ENCODE measurements at places on chromosomes 16 and 17. TPM values are rescaled to one million over a fixed set of nuclear protein-coding genes. Genes with fewer than 3 reads are reported as not detected.
A peak's percentile ranks its signal among the peaks of the same experiment; 100 is the strongest.

GRCh38 chr17:8746501-8747236 is 2.0 kb upstream of the CCDC42 start:
- H3K4me1 ChIP-seq = peaks cover 12% of the 10 kb centered on the region
- no peak overlapping the region for H3K27ac ChIP-seq
- DNase-seq = no peak
- H3K36me3 ChIP-seq = peaks cover 2% of the 10 kb centered on the region

DNA sequence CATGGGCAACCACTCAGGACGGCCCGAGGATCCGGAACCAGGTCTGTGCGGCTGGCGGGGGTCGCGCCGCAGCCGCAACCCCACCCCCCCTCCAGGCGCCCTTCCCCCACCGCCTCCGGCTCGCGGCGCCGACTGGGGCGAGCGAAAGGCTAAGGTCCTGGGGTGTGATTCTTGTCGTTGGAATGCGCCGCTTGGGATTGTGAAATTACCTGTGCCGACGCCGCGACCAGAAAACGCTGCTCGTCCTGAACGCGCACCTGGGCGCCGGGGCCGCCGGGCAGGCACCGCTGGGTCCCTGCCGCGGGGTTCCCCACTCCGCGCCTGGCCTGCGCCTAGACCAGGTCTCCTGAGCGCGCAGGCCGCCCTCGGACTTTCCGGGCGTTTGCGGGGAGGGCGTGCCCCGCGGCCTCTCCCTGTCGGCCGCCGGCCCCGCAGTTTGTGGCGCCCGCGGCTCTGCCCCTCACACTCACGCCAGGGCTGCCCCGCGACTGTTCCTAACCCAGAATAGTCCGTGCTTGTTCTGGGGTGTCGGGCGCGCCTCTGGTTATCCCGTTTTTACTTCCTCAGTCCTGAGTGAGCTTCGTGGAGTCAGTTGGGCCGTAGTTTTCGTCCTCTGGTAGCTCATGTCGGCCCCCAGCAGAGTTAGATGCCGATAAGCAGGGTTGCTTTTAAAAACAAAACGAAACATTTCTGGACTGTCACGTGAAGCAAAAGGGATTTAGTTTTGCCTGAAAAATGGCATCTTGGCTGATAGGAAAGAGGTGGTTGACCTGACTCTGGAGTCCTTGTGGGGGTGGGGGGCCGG is 147.2 kb downstream of the SPECC1 start:
- H3K4me1 ChIP-seq = peaks cover 37% of the 10 kb centered on the region
- no peaks in the 10 kb centered on the region for H3K27me3 ChIP-seq
- H3K36me3 ChIP-seq = peaks cover 2% of the 10 kb centered on the region
- DNase-seq = no peak
- peak overlapping the region; percentile 90 for H3K27ac ChIP-seq

GRCh38 chr17:39800540-39800939 is 62.8 kb downstream of the GRB7 start:
- no peaks in the 10 kb centered on the region for H3K36me3 ChIP-seq
- H3K27me3 ChIP-seq = peaks cover 55% of the 10 kb centered on the region
- no peak overlapping the region for H3K4me3 ChIP-seq
- no peak overlapping the region for H3K27ac ChIP-seq
- no peak for DNase-seq

GRCh38 chr17:61291451-61292285 is 108.0 kb upstream of the TBX2 start:
- DNase-seq = no peak
- H3K4me3 ChIP-seq = no peak overlapping the region
- H3K27ac ChIP-seq = no peak overlapping the region
- H3K36me3 ChIP-seq = no peaks in the 10 kb centered on the region
- H3K4me1 ChIP-seq = peaks cover 19% of the 10 kb centered on the region

DNA sequence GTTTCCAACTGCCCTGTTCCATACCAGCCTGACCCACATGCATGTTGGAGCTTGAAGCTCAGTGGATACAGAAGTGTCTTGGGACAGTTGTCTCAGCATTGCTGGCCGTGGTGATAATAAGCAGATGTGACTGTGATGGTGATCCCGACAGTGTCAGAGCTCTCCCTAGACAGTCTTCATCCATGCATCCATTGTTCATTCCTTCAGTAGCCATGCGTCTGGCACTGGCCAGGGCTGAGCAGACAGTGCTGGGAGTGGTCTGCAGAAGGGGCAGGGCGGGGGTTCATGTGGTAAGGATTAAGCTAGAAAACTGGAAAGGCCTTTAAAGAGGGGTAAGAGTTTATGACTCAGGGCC is 68.1 kb downstream of the GNAO1 start:
- no peak overlapping the region for H3K4me3 ChIP-seq
- H3K27me3 ChIP-seq = peaks cover 12% of the 10 kb centered on the region

DNA sequence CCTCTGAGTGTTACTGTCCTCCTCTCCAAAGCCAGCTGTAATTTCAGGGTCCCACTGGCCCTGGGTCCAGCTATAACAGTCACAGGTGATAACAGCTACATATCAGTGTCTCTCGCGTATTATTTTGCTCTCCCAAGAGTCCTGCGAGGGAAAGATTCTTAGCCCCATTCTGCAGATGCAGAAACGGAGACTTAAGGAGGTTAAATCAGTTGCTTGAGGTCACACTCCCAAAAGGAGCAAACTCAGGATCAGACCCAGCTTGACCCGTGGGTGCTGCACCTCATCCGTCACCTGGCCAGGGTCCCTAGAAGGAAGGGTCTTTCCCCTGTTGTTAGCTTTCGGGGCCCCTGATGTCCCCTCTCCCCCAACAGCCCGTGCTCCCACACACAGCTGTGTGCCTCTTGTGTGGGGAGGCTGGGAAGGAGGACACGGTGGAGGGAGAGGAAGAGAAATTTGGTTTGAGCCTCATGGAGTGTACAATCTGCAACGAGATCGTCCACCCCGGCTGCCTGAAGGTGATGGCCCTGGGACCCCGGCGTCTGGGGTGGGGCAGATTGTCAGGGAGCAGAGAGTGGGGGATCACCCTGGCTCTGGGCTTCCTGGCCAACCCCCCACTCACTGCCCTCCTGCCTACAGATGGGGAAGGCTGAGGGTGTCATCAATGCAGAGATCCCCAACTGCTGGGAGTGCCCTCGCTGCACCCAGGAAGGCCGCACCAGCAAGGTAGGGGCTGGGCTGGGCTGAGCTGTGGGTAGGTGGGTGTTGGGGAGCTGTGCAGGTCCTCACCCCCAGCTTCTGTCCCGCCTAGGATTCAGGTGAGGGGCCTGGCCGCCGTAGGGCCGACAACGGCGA is 3.8 kb downstream of the FBXL19 start:
- DNase-seq = no peak
- H3K27me3 ChIP-seq = no peaks in the 10 kb centered on the region
- H3K4me3 ChIP-seq = no peak overlapping the region
- H3K27ac ChIP-seq = no peak overlapping the region
- H3K36me3 ChIP-seq = peaks cover 8% of the 10 kb centered on the region
- H3K4me1 ChIP-seq = peaks cover 22% of the 10 kb centered on the region

- no peak for DNase-seq
- H3K4me3 ChIP-seq = no peak overlapping the region
- H3K27ac ChIP-seq = no peak overlapping the region
- no peaks in the 10 kb centered on the region for H3K4me1 ChIP-seq
- peaks cover 6% of the 10 kb centered on the region for H3K27me3 ChIP-seq
These were observed 119.1 kb upstream of the XYLT1 start for GRCh38 chr16:17589898-17590297.

DNA sequence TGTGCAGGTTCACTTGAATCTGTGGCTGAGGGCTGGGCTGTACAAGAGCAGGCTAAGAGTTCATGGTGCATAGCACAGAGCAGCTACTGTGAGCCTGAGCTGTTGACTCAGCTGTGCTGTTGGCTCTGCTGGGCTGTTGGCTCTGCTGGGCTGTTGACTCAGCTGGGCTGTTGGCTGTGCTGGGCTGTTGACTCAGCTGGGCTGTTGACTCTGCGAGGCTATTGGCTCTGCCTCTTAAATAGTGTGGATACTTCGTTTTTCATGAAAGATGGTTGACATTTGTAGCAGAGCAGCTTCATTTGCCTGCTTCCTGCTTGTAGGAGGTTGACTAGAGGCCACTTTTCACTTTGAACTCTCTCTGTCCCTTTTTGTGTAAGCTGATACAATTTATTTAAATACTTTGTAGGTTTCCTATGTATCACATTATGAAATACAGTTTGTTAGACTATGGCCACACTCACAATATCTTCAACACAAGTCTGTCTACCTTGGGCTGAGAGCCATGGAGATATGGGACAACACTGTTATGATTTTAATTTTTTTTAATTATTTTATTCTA is 40.3 kb upstream of the CCNF start:
- H3K36me3 ChIP-seq = no peaks in the 10 kb centered on the region
- DNase-seq = no peak

GRCh38 chr17:48587276-48588073 is 2.6 kb downstream of the HOXB3 start:
- DNase-seq = no peak
- H3K27me3 ChIP-seq = peaks cover 93% of the 10 kb centered on the region
- no peak overlapping the region for H3K4me3 ChIP-seq
- H3K4me1 ChIP-seq = peaks cover 14% of the 10 kb centered on the region

Gene ACSM2A
- not detected for total RNA-seq

- DNase-seq = no peak
- no peak overlapping the region for H3K4me3 ChIP-seq
- no peaks in the 10 kb centered on the region for H3K4me1 ChIP-seq
- H3K27me3 ChIP-seq = peaks cover 48% of the 10 kb centered on the region
- no peak overlapping the region for H3K27ac ChIP-seq
These were observed 106.7 kb downstream of the RBFOX3 start for GRCh38 chr17:79504181-79504605.

GRCh38 chr16:11090232-11090631 is 145.9 kb downstream of the CLEC16A start:
- H3K4me1 ChIP-seq = peaks cover 25% of the 10 kb centered on the region
- peaks cover 10% of the 10 kb centered on the region for H3K36me3 ChIP-seq
- DNase-seq = no peak
- H3K4me3 ChIP-seq = no peak overlapping the region

Gene MYH1
- total RNA-seq = not detected

- no peak overlapping the region for H3K27ac ChIP-seq
- no peaks in the 10 kb centered on the region for H3K4me1 ChIP-seq
- H3K4me3 ChIP-seq = no peak overlapping the region
- peaks cover 5% of the 10 kb centered on the region for H3K36me3 ChIP-seq
- no peak for DNase-seq
- no peaks in the 10 kb centered on the region for H3K27me3 ChIP-seq
These were observed 32.7 kb downstream of the BMERB1 start for GRCh38 chr16:15466886-15467781.
